ENCODE measurements at places on chromosomes 11 and 22.

DNA sequence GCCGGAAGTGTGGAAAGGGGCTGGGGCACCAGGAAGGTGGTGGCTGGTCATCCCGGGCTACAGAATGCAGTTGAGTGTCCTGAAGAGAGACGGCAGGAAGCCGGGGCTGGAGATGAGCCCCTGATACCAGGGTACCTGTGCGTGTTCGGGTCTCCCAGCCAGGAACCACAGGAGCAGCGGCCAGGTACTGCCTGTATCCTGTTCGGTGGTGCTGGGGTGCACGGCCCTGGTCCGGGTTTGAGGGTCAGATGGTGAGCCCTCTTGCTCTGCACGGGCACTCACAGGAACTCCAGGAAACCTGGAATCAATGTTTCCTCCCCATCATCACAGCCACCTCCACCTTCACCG, 253.1 kb upstream of the B3GAT1 start:
- no peak for DNase-seq

DNA sequence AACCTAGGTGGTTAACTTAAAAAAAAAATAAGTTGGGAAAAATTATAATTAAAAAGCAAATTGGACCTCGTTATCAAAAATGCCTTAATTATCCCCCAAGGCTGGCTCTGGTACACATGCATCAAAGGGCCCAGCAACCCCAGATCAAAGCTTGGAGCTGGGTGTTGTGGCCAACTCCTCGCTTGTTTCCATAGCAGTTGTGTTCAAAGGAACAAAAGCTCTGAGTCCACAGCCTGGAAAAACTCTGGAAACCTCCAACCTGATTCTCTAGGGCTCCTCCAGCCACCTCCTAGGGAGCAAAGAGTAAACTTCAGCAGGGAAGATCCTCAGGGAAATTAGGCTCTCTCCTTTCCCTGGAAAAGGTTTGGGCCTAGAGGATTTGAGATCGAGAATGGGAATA, 149.4 kb downstream of the NXPE2 start:
- no peak for DNase-seq

GRCh38 chr11:104073950-104074705, 37.7 kb downstream of the DDI1 start:
- DNase-seq, result no peak

DNA sequence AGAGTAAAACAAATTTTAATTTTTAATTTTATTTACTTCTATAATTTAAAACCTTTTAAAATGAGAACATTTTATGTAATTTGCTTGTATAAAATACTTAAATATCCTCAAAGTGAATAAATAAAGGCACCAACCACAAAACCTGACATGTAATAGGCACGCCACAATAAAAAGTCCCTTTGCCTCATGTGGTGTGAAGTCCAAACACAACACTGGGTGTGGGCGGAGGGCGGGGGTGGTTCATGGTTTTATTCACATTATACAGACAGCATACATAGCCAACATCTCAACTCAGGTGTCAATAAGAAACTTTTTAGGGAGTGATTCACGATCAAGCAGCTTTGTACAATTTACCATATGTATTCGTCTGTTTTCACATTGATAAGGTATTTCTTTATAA, 107.9 kb downstream of the ANO3 start:
- DNase-seq, result no peak

GRCh38 chr11:120903686-120904085, 120.2 kb upstream of the TBCEL start:
- no peak for DNase-seq

GRCh38 chr11:125945011-125945796, 640 bp upstream of the VSIG10L2 start:
- no peak for DNase-seq

- no peak for DNase-seq
Observed at GRCh38 chr11:501001-501682, 5.9 kb downstream of the RNH1 start.

GRCh38 chr11:117289795-117290194, 1.4 kb upstream of the BACE1-AS start:
- no peak for DNase-seq

DNA sequence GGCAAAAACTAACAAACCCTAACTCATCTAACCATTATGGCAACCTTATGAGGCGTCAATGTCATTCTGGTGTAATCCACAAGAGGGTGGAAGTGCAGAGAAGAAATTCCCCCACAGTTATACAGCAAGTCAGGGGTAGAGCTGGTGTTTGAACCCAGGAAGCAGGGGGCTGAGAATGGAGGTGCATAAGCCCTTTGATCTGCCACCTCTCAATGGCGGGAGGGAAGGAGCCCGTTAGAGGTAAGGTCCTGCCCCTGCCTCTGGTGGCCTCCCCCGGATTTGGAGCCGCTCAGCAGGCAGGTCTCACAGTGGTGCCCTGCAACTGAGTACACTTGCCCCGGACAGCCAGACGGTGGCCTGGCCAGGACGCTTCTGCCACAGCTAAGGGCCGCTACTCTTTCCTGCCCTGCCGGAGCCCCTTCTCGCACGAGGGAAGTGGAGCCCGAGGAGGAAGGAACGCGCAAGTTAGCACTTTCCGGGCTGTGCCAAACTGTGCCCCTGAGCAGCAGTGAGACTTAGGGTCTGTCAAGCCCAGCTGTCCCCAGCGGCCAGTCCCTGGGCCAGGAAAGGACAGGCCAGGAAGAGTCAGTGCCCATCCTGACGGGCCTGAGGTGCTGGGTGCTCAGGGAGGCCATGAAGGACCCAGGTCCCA, 1.1 kb downstream of the FXYD2 start:
- DNase-seq, result no peak

DNA sequence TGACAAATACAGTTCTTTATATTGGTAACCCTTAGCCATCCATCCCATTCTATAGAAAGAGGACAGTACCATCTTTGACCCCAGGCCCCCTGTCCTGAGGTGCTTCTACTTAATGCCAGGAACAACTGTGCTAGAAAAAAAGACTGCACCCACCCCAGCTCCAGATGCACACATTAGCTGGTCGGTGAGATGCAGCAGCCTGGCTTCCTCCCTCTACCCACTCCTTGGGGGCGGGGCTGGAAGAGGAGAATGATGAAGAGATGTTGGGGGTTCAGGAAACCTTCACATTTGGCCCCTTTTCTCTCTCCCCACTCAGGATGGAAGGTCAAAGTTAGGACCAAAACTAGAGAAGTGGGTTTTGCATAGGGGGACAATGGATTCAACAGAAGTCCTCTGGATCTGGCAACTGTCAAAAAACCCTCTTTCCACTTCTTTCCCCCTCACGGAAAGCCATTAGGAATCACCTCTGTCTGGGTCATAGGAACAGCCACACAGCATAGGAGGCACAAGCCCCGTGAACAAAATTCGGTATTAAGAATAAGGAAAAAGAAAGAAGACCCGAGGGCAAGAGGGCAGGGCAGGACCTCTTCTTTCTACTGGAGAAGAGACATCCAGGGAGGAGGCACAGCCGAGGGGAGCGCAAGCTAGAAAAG, 755 bp downstream of the NRIP3 start:
- no peak for DNase-seq

DNA sequence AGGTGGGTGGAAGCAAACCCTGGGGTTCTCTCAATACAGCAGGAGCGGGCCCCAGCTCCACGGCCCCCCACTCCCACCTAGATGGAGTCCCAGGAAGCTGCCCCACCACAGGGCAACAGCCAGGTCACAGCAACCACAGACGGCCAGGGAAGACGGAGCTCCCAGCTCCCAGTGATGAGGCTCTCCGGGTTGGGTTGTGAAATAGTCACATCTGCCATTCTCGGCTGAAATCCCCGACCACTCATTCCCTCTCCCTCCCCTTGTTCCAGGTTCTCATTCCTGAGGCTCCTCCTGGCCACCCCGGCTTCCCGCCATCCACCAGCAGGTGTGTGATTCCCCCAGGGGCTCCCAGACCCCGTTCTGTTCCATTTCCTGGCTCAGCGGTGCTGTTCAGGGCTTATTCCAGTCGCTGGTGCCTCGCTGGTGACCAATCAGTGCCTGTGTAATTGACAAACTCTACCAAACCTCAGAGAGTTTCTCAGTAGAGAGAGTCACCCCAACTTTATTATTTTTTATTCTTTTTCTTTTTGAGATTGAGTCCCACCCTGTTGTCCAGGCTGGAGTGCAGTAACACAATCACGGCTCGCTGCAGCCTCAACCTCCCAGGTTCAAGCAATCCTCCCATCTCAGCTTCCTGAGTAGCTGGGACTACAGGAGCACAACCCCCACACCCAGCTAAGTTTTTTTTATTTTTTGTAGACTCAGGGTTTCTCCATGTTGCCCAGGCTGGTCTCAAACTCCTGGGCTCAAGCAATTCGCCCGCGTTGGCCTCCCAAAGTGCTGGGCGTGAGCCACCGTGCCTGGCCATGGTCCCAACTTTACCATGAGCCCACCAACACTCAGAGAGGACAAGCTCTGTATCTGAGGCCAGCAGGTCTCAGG, 63.2 kb downstream of the SHANK2 start:
- DNase-seq, result no peak

DNA sequence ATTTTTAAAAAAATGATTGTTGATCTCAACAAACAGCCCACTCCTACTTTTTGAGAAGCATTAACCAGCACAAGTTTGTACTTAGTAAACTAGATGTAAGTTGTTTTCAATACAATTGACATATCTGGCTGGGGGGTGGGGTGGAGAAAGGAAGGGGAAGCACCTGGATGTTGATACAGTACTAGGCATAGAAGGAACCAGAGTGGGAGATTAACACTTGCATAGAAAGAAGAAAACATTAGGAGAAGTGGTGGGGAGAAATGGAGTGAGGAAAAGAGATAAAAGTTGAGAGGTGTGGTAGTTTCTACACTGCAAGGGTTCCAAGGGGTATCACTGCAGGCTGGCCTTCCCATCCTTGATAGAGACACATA, 10.6 kb upstream of the GAB2 start:
- no peak for DNase-seq

DNA sequence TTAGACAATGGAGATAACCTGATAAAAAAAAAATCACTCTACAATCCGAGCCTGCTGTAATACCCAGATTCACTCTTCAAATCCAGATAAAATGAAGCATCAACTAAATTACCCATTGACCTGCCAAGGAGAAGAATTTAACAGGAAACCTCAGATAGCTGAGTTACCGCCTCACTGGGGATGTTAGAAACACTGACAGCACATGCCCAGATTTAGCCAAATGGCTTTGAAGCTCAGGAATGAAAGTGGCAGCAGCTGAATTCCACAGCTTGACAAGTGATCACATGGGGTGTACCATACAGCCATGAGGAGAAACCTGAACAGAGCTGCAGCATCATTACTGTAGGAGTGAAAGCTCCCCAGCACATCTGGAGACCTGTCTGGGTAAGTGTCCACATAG, 807.6 kb downstream of the DLG2 start:
- no peak for DNase-seq

GRCh38 chr22:48237466-48238283, 1475.2 kb downstream of the TBC1D22A start:
- DNase-seq, result no peak

DNA sequence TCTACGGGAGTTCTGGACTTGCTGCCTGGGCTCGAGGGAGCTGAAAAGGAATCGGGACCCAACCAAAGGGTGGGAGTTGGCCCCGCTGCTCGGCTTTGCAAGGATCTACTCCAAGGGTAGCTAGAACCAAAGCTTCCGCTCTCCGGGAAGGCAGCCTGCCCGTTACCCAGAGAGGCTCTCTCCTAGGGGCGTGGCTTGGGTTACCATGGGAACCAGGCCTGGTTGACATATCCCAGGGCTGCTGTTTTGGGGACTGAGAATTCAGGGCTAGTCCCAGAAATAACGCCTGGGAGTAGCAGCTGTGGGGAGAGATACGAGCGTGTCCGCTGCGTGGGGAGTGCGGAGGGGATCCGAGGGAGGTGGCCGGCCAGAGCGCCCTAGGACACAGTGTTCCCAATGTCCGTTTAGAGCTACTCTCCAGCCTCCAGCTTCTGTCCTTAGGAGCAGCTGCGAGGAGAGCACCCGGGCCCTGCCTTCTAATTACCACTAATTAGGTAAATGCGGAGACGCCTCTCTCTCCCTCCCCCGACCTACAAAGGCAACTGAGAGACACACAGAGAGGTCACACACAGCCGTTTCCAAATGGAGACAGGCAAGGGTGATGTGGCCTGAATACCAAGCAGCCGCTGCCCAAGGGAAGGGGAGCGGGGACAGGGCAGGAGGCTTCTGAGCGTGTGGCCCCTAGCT, 141.6 kb upstream of the CADM1 start:
- no peak for DNase-seq

DNA sequence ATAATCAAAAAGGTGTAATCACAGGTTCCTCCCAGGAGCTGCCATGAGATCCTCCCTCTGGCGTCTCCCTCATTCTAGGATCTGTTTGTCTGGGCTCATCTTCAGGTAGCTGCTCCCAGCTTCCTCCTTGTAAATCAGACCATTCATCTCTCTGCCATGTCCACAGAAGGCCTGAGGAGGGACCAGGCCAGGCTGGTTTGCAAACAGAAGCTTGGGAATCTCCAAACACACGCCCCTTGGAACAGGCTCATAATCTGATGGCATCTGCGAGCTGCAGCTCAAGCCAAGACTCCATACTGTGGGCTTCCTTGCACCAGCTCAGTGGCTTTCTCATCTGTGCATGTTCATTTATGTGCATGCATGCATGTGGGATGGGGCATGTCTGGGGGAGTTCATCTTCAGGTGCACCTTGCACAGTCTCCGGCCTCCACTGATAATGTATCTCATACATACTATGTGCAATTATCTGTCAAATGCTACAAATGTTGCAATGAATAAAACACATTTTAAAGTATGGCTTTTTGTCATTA, 134.9 kb downstream of the NXPE2 start:
- no peak for DNase-seq

- no peak for DNase-seq
Observed at GRCh38 chr11:113862435-113862834, 12.9 kb downstream of the USP28 start.

DNA sequence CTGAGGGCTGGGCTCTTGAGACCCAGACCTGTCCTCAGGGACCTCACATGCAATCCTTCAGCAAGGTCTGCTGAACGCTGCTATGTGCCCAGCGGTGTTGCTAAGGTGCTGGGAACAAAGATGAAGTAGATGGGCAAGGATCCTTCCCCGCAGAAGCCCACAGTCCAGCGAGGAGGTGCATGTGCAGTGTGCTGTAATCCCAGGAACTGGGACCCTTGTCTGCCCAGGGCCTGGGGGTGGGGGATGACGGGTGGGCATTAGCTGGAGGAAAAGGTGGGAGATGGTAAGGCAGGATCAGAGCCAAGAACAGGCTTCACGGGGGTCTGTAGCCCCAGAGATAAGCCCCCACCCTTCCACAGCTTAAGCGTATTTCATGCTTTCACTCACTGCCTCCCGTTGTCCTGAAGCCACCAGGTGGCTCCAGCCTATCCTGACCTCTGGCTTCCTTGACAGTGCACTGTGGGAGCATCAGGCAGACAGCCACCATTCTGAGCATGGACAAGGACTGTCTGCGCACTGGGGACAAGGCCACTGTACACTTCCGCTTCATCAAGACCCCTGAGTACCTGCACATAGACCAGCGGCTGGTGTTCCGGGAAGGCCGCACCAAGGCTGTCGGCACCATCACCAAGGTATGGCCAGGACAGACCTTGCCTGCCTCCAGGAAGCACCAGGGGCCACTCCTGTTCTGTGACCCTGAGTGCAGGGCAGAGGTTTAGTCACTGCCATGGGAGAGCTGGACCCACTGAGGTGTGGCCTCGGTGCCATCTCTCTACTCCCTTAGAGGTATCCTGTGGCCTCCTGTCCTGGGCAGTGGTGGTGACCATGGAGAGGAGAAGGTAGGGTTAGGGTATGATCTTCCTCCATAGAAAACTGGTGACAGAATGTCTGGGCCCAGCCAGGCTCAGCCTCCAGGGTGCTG, 22.0 kb downstream of the GTPBP1 start:
- no peak for DNase-seq
